Activated CD4-positive, alpha-beta T cell treated with anti-CD3 and anti-CD28 coated beads, Interleukin-2, amount 10 ng/mL, durations not matched to agents 7 days and 5 days (primary cell): ENCODE measurements at places on chromosomes 11 and 22. TPM values are rescaled to one million over a fixed set of nuclear protein-coding genes. Genes with fewer than 3 reads are reported as not detected.

Gene PRODH
- total RNA-seq, result 0.06 TPM

Gene SLC29A2
- 8.9 TPM for total RNA-seq

Gene CSF2RB
- 0.67 TPM for total RNA-seq

Gene MS4A14
- total RNA-seq, result not detected

Gene CARD10
- not detected for total RNA-seq

Gene OR8B2
- total RNA-seq, result not detected

Gene OR2AG2
- not detected for total RNA-seq

Gene C22orf23
- total RNA-seq, result 0.23 TPM

Gene SLCO2B1
- total RNA-seq, result not detected

Gene EXPH5
- total RNA-seq, result 3.3 TPM

Gene POTEH
- not detected for total RNA-seq
